Dermis blood vessel endothelial cell (primary cell): ENCODE measurements at places on chromosomes 1 and 21. TPM values are rescaled to one million over a fixed set of nuclear protein-coding genes. Genes with fewer than 3 reads are reported as not detected.
A peak's percentile ranks its signal among the peaks of the same experiment; 100 is the strongest.

DNA sequence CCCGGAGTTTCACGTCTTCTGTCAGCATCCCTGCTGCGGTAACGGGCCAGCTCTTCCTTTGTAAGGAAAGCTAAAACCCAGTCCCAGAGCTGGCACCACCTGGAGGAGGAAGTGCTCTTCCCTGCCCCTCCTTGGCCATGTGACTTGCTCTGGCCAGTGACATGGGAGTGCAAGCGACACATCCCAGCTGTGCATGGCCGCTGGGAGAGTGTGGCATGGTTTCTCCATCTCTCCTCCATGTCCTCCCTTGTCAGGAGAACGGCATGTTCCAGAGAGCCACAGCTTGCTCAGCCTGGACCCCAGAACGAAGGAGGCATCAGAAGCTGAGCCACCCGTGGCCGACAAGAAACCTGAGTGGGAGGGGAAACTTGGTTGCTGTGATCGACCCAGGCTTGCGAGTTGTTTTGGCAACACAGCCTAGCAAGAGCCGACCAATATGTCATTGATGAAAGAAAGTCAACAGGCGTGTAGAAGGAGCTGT lies 2.7 kb upstream of the PRXL2B start:
- no peak for DNase-seq

DNA sequence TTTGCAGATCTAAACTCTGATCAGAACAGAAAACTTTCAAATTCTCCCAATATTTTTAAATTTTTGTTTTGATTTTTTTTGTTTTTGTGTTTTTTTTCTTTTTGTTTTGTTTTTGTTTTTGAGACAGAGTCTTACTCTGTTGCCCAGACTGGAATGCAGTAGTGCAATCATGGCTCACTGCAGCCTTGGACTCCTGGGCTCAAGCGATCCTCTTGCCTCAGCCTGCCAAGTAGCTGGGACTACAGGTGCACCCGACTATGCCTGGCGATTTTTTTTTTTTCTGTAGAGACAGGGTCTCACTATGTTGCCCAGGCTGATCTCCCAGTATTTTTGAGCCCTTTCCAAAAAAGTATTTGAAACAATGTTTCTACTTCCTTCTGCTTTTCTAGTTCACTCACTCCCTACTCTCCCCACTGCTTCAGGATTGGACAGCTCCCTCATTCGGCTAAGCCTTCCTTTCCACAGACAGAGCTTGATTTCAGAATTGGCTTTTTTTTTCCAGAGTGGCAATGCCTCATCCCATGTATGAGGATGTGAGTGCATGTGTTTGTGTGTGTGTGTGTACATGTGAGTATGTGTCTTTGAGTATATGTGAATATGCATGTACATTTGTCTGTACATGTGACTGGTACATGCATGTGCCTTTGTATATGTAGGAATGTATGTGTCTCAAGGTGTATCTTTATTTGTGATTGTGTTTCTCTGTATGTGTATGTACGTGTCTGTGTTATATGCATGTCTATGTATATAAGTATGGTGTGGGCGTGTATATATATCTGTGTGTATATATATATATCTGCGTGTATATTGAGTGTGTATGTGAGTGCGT lies 11.9 kb downstream of the LHX4 start:
- DNase-seq = peak; percentile 28

DNA sequence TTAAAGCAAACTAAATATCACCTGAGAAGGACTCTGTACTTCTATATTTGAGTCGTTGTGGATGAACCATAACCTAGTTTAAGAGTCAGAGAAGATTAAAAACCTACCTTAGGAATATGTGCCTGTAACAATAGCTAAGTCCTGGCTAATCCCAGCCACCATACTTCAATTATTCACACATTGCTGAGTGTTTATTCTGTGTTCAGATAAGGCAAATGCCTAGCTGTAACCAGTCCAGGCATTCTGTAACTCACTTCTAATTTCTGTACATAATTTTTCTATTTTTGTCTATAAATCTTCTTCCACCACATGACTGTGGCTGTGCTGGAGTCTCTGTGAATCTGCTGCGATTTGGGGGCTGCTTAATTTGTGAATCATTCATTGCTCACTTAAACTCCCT lies 441.9 kb upstream of the ADAMTS5 start:
- DNase-seq = no peak

DNA sequence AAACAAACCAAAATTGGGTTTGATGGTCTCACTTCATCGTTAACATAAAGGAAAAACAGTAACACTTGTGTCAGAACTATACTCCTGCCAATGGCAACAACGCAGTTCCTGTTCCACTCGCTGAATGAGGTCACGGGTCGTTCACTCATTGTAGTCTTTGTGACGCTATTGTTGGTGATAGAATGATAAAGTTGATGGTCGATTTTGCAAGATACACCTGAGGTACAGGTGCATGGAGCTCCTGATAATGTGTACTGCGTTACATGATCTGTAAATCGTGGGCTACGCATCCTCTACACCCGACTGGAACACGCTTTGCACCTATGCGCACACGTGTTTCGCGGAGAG lies 391 bp upstream of the CENPS start:
- DNase-seq = peak; percentile 83

SYPL2 gene
- under 0.01 TPM in 1 of 2 replicates, not detected in the other for total RNA-seq

GRCh38 chr1:49906365-49906764 lies 117.4 kb downstream of the AGBL4 start:
- no peak for DNase-seq
